ENCODE measurements at places on chromosomes 13 and 19.

- no peak for DNase-seq
Measured at GRCh38 chr19:3818466-3818865, 32.3 kb upstream of the MATK start.

- DNase-seq = no peak
Measured at GRCh38 chr13:44726214-44726613, 150.1 kb upstream of the TSC22D1 start.

DNA sequence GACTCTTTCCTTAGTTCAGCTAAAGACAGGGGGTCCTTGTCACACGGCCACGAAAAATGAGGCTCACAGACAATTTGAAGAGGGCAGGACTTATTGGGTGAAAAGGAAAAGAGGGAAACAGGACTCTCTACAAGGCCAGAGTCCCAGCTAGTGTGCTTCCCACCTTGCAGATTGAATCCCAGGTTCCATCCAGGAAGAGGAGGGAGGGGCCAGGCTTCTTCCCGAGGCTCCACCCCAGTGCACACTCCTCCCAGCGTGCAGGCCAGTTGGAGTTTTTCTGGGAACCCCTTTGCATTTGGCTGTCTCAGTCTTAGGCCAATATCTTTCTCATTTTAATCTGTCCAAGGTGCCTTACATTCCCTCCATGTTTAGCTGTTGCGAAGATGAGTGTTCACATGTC is 106.8 kb downstream of the DNAJC3 start:
- no peak for DNase-seq

- no peak for DNase-seq
Measured at GRCh38 chr13:85833921-85834320, 34.7 kb upstream of the SLITRK6 start.

- no peak for DNase-seq
Measured at GRCh38 chr19:49983645-49984229, 22.8 kb upstream of the SIGLEC11 start.

DNA sequence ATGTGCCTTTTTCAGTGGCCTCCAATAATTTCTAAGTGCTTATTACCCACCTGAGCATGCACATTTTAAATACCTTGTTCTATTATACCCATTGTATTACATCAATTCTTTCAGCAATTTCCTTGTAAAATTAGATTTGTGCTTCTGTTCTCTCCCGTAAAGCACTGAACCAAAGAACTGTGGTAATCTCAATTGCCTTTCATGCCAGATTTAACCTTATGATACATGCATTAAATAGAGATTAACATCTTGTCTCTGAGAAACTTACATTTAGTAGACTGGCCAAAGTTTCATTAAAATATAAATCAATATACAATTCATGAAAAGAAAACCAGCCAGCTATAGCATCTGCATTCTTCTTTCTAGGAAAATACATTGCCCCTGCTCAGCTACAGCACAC is 137.2 kb downstream of the EFNB2 start:
- no peak for DNase-seq

GRCh38 chr19:11737964-11738745 is 591 bp downstream of the ZNF823 start:
- DNase-seq = no peak

DNA sequence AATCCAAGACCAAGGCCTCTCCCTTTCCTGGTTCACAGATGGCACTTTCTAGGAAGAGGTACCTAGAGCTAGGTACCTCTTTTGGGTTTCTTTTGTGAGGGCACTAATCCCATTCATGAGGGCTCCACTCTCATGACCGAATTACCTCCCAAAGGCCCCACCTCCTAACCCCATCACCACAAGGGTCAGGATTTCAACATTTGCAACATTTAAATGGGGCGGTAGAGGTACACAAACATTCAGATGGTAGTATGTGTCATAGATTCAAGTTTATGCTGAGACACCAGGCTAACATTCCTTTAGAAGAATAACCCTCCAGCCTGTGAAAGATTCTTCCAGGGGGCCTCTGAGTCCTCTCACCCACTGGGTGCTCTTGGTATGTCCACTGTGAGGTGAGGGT is 116.3 kb downstream of the FOXO1 start:
- DNase-seq = no peak

- DNase-seq = no peak
Measured at GRCh38 chr19:7982103-7982502, 23.3 kb downstream of the ELAVL1 start.

DNA sequence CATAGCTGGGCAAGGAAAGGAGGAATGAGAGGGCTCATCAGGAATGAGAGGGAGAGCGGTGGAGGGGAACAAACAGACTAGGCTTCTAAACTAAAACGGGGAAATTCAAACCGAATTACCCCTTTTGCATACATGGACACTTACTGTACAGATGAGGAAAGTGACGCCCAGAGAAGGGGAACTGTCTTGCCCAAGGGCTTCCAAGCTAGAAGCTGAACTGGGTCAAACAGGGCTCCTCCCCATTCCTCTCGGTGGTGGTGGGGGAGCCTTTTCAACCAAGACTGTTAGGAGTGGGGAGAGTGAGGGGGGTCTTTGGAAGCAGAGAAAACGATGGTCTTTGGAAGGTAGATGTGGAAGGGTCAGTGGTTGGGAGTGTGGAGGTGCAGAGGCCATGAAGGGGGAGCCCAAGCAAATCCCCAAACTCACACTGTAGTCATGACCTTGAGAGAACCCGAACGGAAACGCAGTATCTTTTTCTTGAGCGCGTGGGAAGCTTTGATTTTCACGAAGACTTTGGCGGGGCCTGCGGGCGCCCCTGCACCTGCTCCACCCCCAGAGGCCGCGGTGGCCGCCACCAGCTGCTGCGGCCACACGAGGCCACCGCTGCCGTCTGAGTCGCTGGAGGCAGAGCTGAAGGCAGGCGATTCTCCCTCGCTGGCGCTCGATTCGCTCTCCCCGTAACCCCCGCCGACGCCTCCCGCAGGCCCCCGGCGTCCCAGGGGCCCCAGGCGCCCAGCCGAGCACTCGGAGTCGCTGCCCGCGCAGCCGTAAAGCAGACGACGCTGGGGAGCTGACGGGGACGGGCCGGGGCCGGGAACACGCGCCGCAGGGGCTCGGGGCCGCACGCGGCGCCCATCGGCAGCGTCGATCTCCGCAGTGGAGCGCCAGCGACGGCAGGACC is 12.3 kb upstream of the GNG8 start:
- no peak for DNase-seq

GRCh38 chr19:38685666-38686529 is 38.4 kb downstream of the ACTN4 start:
- no peak for DNase-seq

GRCh38 chr19:4391701-4392483 is 8.5 kb downstream of the SH3GL1 start:
- DNase-seq = no peak

GRCh38 chr19:55625004-55625326 is 599 bp upstream of the ZNF784 start:
- DNase-seq = no peak

DNA sequence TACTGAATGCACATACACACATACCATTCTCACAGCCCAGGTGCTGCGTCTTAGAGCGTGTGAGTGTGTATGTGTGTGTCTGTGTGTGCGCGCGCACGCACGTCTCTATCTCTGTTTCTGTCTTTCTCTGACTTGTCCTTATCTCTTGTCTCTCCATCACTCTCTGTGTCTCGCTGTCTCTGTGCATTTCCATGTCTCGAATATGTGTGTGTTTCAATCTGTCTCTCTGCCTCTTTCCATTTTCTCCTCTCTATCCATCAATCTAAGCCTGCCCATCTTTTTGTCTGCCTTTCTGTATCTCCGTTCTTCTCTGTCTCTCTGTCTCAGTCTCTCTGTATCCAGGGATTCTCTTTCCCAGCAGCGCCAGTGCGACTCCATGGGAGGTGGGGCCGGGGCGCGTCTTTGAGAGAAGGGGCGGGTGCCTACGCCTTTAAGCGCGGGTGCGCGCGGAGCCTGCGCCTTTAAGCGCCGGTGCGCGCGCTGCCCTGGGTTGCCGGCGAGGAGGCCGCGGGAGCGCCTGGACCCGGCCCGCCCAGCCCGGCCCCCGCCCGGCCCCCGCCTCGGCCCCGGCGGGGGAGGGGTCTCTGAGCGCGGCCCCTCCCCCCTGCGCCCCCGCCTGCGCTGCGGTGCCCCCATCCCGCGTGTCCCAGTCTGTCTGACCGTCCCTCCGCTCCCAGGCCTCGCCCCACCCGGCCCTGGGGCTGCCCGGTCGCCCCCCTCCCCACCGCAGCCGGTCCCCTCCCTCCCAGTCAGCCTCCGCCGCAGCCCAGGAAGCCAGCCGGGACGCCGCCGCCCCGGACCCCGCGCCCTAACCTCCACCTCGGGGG is at the start of gene LRFN3:
LRFN3 (plus strand) TSS at position 464 of the 827 bp plus-strand sequence. CDS start 3,052 bp downstream, outside the sequence.
- DNase-seq = peak; percentile 86

DNA sequence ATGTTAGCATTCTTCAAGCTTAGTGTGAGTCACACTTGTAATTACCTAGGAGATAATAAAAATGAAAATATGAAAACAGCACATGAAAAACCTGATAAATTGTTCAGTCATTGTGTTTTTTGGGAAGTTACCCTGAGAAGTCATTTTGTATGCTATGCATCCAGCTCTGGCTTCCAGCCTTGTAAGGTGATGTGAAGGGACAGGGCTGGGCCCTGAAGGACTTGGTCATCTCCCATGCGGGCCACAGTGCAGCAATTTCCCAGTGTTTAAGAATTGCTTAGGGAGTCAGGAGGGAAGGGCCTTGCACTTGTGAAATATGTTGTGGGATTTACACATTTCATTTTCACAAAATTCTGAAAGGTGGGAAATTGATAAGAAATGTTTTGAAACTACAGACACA is 41.3 kb downstream of the ARHGEF7 start:
- no peak for DNase-seq

DNA sequence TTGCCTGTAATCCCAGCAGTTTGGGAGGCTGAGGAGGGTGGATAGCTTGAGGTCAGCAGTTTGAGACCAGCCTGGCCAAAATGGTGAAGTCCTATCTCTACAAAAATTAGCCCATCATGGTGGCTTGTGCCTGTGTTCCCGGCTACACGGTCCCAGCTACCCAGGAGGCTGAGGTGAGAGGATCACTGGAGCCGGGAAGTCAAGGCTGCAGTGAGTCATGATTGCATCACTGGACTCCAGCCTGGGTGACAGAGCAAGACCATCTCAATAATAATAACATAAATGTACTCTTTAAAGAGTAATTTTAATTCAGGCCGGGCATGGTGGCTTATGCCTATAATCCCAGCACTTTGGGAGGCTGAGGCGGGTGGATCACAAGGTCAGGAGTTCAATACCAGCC is 38.7 kb downstream of the SKA3 start:
- no peak for DNase-seq

GRCh38 chr13:41203810-41204209 is 9.4 kb upstream of the KBTBD7 start:
- DNase-seq = no peak

DNA sequence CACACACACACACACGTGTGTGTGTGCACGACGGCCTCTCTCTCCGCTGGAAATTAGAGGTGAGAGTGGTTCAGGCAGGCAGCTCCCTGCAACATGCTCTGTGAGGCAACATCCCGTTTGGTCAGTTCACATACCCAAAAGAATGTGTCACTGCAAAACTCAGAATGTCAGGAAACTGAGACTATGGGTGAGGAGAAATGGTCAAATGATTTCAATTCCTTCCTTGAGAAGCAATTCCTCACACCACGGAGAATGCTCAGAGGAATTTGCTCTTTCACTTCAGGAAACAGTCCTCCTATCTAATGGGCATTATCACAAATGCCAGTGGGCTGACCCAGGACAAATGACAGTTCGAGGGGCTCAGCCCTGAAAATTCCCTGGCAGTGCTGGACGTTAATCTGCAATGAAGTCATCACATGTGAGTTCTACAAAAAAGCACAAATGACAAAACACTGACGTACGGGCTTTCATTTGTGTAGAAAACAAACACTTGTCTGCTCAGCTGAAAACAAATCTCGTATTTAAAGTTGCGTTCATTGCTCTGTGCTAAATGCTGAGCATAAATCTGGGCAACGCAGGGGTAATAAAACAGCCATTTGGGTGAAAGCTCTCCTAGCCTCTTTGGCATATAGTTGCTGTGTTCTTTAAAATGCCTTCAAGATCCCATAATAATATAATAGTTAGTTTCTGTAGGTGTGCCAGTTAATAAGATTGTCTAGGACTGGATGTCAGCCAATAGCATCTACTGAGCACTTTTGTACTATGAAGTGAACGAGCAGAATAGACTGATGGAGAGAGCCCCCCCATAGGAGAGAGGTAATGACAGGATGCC is 18.6 kb upstream of the LATS2 start:
- no peak for DNase-seq

DNA sequence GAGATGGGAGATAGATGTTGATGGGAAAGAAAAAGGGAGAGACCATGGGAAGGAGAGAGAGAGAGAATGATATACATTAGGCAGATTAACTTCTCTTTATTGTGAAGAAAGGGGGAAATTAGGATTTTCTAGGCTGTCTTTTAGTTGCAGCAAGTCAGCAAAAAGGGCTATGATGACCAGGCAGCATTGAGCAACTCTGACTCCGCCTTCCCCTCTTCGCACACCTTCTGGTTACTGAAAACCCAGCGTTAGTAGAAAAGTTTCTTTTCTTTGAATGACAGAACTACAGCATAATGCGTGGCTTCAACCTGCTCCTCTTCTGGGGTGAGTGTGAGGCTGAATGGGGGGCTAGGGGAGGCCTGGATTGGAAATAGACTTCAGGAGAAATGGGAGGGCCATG is at the start of gene ADGRE1:
ADGRE1 (plus strand) TSS at position 264 of the 400 bp plus-strand sequence; CDS start at position 294, 30 bp downstream.
- no peak for DNase-seq

GRCh38 chr19:3819989-3820388 is 33.8 kb upstream of the MATK start:
- DNase-seq = no peak

GRCh38 chr13:36767276-36767675 is 51.7 kb upstream of the RFXAP start:
- no peak for DNase-seq

GRCh38 chr13:109586509-109587346 is 199.7 kb downstream of the IRS2 start:
- DNase-seq = no peak

DNA sequence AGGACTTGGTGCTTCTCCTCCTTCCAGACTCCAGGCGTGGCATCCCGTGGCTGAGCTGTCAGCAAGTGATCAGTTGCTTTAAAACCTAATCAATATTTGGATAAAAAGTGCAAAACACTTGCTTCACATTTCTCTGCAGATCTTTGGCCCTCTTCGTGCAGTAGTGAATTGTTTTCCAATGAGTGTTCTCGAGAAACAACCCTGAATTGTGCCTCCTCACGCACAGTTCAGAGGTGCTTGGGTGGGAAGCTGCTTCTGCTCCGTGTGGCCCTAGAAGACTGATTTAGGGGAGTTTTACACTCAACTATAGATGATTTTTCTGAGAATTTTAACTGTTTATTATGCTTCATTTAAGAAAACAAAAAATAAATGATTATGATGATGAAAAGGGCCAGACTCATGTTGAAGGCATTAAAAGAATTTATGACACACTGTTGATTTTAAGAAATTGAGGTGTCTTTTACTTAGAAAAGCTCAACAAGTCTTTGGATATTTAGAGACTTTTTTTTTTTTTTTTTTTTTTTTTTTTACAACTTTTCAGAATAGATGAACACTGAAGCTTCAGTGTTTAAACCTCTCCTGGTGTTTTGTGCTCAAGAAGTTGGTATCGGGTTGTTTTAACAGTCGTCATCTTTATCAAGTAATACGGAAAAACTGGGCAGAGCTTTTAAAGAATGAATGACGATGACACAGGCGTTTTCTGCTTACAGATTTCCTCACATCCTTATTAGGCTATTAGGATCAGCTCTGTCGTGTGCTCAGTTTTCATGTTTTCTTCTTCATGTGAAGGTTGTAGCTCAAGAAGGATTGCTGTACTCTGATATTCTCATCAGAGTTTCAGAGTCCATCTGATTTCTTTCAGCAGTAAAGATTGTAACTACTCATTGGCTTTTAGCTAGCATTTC is 39.5 kb upstream of the TEX29 start:
- DNase-seq = no peak

- no peak for DNase-seq
Measured at GRCh38 chr13:63279136-63279535, 1863.5 kb upstream of the PCDH20 start.

GRCh38 chr13:47539317-47539716 is 461.8 kb downstream of the SUCLA2 start:
- no peak for DNase-seq

All from frontal cortex (tissue), 4 donors.